ENCODE measurements at places on chromosomes 1 and 21.

DNA sequence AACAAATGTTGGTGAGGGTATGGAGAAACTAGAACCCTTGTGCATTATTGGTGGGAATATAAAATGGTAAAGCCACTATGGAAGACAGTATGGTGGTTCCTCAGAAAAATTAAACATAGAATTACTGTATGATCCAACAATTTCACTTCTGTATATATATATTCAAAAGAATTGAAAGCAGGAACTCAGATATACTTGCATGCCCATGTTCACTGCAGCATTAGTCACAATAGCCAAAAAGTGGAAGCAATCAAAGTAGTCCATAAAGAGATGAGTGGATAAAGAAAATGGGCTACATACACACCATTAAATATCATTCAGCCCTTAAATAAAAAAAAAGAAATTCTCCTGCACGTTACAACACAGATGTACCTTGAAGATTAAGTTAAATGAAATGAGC is 34.1 kb downstream of the ABL2 start:
- DNase-seq = no peak

GRCh38 chr1:183568176-183569021 is 21.9 kb downstream of the NCF2 start:
- DNase-seq = no peak

- DNase-seq = no peak
Observed at GRCh38 chr1:245651093-245651492, 496.3 kb downstream of the KIF26B start.

- peak; percentile 94 for DNase-seq
Observed at GRCh38 chr1:19918057-19918456, 5.4 kb downstream of the PLA2G2E start.

- DNase-seq = no peak
Observed at GRCh38 chr1:82923931-82924330, 1075.0 kb downstream of the TTLL7 start.

DNA sequence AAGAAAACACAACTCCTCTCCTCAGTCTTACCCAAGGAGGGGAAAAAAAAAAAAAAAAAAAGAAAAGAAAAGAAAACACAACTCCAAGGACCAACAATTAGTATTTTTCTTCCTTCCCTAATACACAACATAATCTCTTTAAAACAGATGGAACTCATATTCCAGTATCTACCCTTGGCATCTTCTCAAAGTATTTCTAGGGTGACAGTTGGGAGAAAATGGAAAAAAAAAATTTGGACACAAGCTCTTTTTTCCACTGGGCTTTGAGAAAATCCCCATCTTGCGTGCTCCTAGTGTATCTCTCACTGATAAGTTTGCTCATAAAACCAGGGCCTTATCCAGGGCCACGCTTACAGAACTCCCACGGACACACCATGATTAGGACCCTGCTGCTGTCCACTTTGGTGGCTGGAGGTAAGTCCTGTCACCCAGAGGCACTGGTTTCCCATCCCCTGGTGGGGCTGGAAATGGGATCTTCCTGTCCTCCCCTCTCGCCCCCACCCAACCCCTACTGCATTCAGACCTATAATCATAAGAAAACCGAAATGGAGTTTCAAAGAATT is at the start of gene CELA2B:
CELA2B (plus strand) TSS at position 353 of the 563 bp plus-strand sequence; CDS start at position 375, 22 bp downstream.
- no peak for DNase-seq

GRCh38 chr1:180542113-180542837 is 16.5 kb upstream of the OVAAL start:
- DNase-seq = peak; percentile 27
